T-cell (primary cell): ENCODE measurements at places on chromosomes 12 and 14. TPM values are rescaled to one million over a fixed set of nuclear protein-coding genes. Genes with fewer than 3 reads are reported as not detected.

GRCh38 chr14:103367995-103368394, 17.2 kb upstream of the MARK3 start:
- no peak overlapping the region for H3K4me3 ChIP-seq
- H3K27ac ChIP-seq, result no peak overlapping the region
- H3K4me1 ChIP-seq, result no peaks in the 10 kb centered on the region
- H3K27me3 ChIP-seq, result peaks cover 4% of the 10 kb centered on the region
- no peaks in the 10 kb centered on the region for H3K36me3 ChIP-seq

DNA sequence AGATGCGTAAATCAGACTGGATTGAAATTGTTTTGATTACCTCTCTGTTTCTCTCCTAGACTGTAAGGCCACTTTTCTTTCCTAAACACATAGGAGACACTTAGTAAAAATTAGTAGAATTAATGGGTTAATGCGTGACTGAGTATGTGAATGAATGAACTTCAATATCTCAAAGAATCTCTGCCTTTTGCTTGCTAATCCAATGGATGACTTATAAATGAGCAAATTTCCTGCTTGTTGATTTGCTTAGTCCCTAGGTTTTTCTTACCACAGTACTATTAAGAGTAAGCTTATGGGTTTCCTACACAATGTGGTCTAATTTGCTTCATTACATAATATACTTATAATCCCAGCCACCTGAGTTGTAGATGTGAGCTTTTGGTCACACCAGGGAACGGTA, 164.1 kb downstream of the SRGAP1 start:
- no peaks in the 10 kb centered on the region for H3K27me3 ChIP-seq
- H3K27ac ChIP-seq, result no peak overlapping the region
- no peaks in the 10 kb centered on the region for H3K36me3 ChIP-seq
- no peak for DNase-seq
- H3K4me3 ChIP-seq, result no peak overlapping the region

DNA sequence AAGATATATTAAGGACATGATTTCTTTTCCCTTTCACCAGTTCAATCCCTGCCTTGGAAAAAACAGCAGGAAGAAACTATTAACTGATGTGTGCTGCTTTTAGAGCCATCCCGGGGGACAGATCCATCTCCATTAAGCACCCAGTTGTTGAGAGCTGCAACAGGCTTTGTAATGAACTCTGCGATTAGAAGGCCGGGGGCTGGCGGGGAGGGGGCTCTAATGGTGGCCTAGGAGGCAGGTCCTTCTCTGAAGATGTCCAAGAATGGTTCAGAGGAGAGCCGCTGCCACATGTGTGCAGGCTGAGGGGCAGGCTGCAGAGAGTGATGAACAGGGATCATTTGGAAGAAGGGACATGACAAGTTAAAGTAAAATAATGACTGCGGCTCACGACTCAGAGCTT, 67.8 kb downstream of the GALNT8 start:
- no peak overlapping the region for H3K27ac ChIP-seq
- no peaks in the 10 kb centered on the region for H3K4me1 ChIP-seq
- no peak for DNase-seq
- no peaks in the 10 kb centered on the region for H3K27me3 ChIP-seq

- H3K4me3 ChIP-seq, result no peak overlapping the region
- peaks cover 12% of the 10 kb centered on the region for H3K27me3 ChIP-seq
- no peak overlapping the region for H3K27ac ChIP-seq
- peaks cover 4% of the 10 kb centered on the region for H3K4me1 ChIP-seq
Measured at GRCh38 chr12:3199551-3200031, 122.4 kb downstream of the TSPAN9 start.

DNA sequence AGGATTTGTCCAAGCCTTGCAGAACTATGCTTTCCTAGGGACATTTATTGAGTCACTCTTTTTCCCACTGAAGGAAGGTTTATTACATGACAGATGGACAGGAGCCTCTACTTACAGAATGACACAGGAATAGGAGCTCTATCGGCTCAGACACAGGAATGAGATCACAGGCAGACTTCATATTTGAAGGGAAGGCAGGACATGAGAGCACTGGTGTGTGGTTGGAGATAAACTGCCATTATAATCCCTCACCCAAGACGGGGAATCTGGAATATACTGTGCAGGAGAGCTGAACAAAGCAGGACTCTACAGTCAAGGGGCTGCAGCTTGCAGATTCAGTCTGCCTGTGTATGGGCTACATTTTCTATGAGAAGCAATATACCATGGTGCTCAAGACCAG, 26.8 kb upstream of the IL22 start:
- DNase-seq, result no peak
- H3K27me3 ChIP-seq, result no peaks in the 10 kb centered on the region
- no peaks in the 10 kb centered on the region for H3K4me1 ChIP-seq
- no peak overlapping the region for H3K4me3 ChIP-seq
- no peaks in the 10 kb centered on the region for H3K36me3 ChIP-seq

GRCh38 chr12:94616203-94616729, 34.1 kb downstream of the TMCC3 start:
- H3K27ac ChIP-seq, result no peak overlapping the region
- DNase-seq, result no peak
- no peaks in the 10 kb centered on the region for H3K36me3 ChIP-seq
- peaks cover 4% of the 10 kb centered on the region for H3K27me3 ChIP-seq
- H3K4me1 ChIP-seq, result peaks cover 2% of the 10 kb centered on the region

DNA sequence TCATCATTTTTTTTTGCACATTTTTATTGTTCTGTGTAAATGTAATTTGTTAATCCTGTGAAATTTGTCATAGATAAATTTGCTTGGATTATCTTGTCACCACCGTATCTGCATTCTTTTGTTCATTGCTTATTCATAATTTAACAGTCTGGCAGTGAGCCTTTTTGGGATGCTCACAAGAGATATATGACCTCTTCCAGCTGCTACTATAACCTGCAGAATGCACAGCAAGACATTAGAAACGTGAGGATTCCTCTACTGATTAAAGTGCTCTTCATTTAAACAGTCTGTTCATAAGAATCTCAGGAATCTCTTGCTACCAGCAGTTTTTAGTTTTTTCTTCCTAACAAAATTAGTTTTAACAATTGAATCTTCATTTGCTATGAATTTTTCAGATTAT, 9.1 kb downstream of the NPAS3 start:
- H3K27ac ChIP-seq, result no peak overlapping the region
- no peaks in the 10 kb centered on the region for H3K36me3 ChIP-seq
- no peaks in the 10 kb centered on the region for H3K4me1 ChIP-seq
- DNase-seq, result no peak
- H3K27me3 ChIP-seq, result no peaks in the 10 kb centered on the region
- H3K4me3 ChIP-seq, result no peak overlapping the region

DNA sequence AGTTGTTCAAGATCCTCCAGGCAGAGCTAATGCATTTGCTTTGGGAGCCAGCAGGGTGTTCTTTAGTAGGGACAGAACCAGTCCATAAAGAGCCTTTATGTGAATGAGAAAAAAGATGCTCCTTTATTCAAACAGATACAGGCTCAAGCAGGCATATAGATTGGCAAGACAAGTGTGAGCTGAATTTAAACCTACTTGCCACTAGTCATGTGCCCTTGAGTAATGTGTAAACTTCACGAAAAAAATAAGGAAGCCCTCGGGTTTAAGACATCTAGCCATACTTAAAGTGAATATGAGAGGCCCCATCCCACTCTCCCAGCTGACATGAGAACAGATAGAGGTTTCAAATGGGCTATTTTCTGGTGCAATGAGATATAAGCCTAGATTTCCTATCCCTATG, 43.1 kb upstream of the STRAP start:
- H3K36me3 ChIP-seq, result no peaks in the 10 kb centered on the region
- H3K27me3 ChIP-seq, result no peaks in the 10 kb centered on the region
- H3K4me3 ChIP-seq, result no peak overlapping the region
- H3K4me1 ChIP-seq, result no peaks in the 10 kb centered on the region
- H3K27ac ChIP-seq, result no peak overlapping the region
- no peak for DNase-seq

DNA sequence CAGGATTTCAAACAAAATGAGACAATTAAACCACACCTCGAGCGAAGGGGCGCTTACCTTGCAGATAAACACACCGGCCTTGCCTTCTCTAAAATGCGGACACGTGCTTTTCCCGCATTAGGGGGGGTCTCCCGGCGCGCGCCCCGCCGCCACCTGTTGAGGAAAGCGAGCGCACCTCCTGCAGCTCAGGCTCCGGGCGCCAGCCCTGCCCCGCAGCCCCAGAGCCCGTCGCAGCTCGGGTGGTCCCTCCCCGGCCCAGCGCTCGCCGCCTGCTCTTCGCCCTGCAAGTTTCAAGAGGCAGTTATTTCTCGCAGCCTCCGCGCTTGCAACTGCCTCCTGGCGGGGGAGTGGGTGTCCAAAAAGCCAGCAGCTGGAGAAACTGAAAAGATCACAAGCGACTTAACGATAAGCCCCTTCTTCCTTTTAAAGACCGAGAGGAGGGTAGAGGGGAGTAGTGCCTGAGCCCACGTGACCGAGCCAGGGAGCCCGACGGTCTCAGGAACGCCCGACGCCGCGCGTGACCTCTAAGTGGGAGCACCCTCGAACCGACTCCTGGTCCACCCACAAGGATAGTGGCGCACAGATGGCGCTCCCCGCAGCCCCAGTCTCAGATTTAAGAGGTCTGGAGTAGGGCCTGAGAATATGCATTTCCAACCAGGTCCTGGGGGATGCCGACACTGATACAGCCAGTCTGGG, at the start of gene ESR2:
Gene ESR2, minus strand, starts transcription at position 396 of the 696 bp plus-strand sequence. CDS start 11,386 bp downstream, outside the sequence.
- peaks cover 16% of the 10 kb centered on the region for H3K4me1 ChIP-seq
- H3K27ac ChIP-seq, result no peak within 1 kb of the TSS
- no peaks in the 10 kb centered on the region for H3K36me3 ChIP-seq
- peak; percentile 6 for DNase-seq

- DNase-seq, result peak; percentile 50
- peaks cover 47% of the 10 kb centered on the region for H3K36me3 ChIP-seq
- H3K27me3 ChIP-seq, result no peaks in the 10 kb centered on the region
- H3K4me3 ChIP-seq, result no peak overlapping the region
- H3K4me1 ChIP-seq, result no peaks in the 10 kb centered on the region
Measured at GRCh38 chr14:93219103-93219726, 12.2 kb downstream of the UBR7 start.

- no peaks in the 10 kb centered on the region for H3K4me1 ChIP-seq
- H3K36me3 ChIP-seq, result no peaks in the 10 kb centered on the region
- H3K27me3 ChIP-seq, result no peaks in the 10 kb centered on the region
- H3K27ac ChIP-seq, result no peak overlapping the region
Measured at GRCh38 chr12:126182619-126183236, 1117.5 kb downstream of the AACS start.

DNA sequence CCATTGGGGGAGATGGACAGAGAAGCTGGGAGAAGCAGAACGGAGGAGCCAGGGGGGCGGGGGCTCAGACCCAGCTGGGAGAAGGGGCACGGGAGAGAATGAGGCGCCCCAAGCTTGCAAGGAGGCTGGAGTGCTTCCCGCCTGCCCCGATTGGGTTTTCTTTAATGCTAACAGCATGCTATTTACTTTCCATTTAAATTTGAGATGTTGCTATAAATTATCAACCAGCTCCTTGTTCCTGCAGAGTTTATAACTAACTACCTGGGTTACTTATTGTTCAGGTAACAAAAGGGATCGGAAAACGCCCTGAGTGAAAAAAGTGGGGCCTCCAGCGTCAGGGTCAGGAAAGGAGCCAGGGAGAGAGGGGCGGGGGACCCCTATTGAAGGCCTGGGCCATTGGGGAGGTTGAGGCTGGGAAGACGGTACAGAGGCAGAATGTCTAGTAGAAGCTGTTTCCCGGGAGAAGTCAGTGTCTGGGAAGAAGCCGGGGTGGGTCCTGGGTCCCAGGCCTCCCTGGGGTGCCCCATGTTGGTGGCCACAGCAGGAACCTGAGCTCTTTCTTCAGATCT, 2.5 kb downstream of the HNF1A start:
- H3K4me3 ChIP-seq, result no peak overlapping the region
- no peak overlapping the region for H3K27ac ChIP-seq
- H3K36me3 ChIP-seq, result no peaks in the 10 kb centered on the region
- H3K27me3 ChIP-seq, result no peaks in the 10 kb centered on the region
- no peaks in the 10 kb centered on the region for H3K4me1 ChIP-seq

GRCh38 chr12:83471341-83471740, 784.6 kb downstream of the TMTC2 start:
- H3K27ac ChIP-seq, result no peak overlapping the region
- no peaks in the 10 kb centered on the region for H3K4me1 ChIP-seq
- no peak for DNase-seq
- H3K4me3 ChIP-seq, result no peak overlapping the region

DNA sequence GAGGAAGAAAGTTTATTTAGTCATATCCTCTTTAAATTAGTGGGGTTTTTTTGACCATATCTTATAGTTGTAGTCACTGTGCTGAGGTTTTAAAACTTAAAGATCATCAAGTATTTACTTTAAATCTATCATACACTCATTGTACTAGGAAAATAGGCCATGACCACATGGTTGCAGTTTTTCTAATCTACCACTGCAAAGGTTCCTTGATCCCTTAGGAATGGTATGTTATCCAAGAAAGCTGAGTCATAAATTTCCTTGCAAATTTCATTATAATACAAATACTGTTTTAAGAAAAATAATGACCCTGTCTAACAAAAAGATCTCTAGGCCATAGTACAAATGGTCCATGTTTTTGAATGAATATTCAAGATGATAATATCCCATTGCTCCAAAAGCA, 74.7 kb downstream of the DBX2 start:
- H3K4me1 ChIP-seq, result no peaks in the 10 kb centered on the region
- H3K27me3 ChIP-seq, result no peaks in the 10 kb centered on the region
- no peak for DNase-seq

TMPRSS12 gene
- total RNA-seq, result not detected

FOXN4 gene
- total RNA-seq, result not detected

PCED1B gene
- 53.7 TPM for total RNA-seq

KCNMB4 gene
- 1.5 TPM for total RNA-seq

IFNG gene
- total RNA-seq, result 11.7 TPM

LBHD2 gene
- total RNA-seq, result not detected

BBS10 gene
- total RNA-seq, result 7.3 TPM

TPPP2 gene
- not detected for total RNA-seq
